ENCODE measurements at places on chromosomes 12 and 14.

DNA sequence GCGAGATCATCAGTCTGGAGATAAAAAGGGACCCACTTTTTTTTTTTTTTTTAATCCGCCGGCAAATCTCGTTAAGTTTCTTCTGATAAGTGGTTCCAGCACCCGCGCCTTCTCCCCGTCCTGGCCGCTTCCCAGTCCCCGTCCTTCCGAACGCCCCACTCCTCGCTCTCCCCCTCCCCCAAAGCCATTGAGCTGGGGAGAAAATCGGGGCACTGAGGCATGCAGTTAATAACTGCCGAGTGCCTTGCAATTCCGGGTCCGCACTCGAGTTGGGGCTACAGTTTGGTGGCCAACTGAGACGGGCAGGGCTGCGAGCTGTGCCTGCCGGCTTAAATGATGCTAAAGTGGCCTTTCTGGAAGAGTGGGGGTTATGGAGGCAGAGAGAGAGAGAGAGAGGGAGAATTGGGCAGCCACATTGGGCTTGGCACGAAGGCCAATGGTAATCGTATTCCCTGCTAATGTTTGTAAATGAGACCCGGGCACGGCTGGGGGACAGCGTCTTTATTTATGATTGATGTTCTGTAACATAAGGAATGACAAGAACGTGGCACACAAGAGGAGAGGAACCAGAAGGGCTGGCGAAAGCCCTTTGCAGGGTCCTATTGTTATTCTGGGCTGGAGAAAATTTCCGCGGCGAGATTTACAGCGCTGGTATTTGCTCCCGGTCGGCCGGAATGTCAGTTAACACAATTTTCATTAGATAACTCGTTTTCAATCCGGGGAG is 115.4 kb upstream of the MYL2 start:
- DNase-seq: no peak

DNA sequence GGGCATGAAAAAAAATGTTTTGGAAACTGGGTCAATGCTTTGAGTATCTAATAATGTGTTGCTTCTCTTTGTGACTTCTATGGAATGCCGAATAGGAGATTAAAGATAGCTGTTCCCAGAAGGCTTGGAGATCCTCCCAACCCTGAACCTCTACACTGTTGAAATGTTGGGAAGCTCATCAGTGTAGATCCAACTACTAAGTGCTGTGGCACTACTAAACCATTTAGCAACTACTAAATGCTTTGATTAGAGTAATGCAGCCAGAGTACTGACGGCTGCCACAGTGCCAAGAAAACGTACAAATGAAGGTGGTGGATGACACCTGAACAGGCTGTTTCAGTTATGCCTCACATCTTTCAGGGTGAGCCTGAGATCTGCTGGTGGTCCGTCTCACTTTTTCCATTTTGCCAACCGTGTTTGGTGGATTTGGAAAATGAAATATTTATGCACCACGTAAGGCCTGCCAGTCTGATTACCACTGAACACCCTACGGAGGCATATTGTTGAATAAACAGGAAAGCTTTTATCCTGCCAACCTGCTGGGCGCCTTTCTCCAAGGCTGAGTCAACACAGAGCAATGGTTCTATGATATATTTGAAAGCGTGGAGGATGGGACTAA is 938.0 kb upstream of the FLRT2 start:
- no peak for DNase-seq

DNA sequence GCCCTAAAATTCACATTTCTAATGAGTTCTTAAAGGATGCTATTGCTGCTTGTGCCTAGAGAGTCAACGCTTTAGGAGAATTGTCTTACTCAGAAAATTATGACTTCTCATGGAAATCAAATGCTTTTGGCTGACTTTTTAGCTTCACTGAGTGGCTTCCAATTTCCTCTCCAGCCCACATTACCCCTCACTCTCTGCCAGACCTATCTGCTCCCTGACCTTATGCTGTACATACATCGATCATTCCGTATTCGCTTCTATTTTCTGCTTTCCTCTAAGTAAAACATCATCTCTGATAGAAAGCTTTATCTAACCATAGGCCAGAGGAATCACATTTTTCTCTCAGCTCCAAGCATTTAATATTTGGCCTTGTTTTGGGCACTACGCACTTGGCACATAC is 12.5 kb upstream of the SMCO3 start:
- no peak for DNase-seq

DNA sequence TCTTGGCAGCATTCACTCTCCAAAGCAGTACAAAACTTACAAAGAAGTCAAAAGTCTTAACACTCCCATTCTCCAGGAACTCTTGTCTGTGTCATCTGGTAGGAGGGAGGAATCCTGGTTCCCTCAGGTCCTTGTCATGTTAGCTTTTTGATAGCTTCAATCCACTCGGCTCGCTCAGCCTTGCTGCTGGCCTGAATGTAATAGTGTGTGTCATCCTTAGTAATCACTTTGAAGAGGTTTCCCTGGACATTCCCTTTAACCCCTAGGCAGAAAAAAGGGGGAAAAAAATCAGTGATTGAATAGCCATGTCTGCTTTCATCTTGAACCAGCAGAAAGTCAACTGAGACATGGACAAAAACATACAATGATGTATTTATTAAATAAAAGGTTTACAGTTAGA is 24.8 kb downstream of the PLEK2 start:
- DNase-seq: no peak

- no peak for DNase-seq
Measured at GRCh38 chr12:15962760-15963159, 51.6 kb downstream of the DERA start.

- no peak for DNase-seq
Measured at GRCh38 chr14:33576014-33576413, 374.9 kb downstream of the EGLN3 start.

Measured in lower leg skin (tissue), 4 donors.